Amygdala (tissue), 56 donors: ENCODE measurements at places on chromosomes 7 and 10.

GRCh38 chr7:125197731-125198393 lies 268.2 kb upstream of the POT1 start:
- no peak for DNase-seq

DNA sequence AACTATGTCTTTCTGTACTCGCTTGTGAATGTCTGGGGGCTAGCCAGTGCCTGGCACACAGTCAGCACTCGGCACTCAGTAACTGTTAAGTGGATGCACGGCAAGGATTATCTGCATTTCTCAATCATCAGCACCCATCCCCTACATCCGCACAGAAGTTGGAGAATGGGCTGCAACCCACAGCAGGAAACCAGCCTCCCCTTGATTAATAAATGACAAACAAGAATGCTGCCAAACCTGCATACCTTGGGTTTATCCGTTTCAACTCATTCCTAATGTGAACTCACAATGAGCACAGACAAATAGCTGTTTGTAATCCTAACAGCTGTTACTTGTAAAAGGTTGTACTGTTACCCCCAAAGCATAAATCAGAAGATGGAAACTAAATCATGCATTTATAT lies 28.9 kb downstream of the PPP1R3C start:
- no peak for DNase-seq

DNA sequence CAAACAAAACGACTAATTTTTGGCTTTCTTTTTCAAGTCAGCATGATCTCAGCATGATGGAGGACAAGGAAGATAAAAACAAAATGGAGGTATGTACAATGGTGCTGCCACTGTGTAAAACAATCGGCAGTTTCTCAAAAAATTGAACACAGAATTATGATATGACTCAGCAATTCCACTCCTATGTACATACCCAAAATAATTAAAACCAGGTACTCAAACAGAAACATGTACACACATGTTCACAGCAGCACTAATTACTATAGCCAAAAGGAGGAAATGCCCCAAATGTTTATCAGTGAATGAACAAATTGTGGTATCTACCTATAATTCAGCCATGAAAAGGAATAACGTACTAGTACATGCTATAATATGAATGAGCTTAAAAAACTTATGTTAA lies 29.9 kb downstream of the SNX13 start:
- no peak for DNase-seq

GRCh38 chr10:112000466-112000865 lies 183.1 kb downstream of the GPAM start:
- DNase-seq = no peak

DNA sequence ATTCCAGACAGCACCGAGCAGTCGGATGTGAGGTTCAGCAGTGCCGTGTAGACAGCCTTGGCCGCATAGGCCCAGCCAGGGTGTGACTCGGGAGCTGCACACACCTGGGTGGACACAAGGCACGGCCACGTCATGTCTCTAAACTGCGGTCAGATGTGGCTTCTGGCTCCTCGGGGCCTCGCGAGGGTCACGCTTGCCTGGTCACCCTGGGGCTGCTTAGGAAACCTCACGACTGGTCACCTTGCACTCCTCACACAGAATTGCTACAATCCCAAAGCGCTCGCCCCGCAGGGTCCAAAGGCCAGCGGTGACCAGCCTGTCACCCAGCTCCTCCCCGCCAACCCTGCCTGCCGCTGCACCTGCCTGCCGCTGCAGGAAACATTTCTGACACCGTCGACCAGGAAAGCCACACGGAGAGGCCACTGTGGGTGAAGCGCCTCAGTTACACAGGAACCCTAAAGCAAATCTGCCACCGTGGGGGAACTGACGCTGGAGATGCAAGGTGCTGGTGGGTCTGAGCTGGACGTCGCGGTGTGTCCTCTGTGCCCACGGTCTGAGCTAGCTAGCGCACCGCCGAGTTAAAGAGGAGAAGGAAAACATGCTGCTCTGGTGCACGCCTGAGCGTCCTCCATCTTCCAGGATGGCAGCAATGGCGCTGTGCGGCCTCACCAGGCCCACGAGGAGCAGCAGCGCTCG lies 5.0 kb downstream of the GPER1 start:
- no peak for DNase-seq

GRCh38 chr10:69224862-69225657 lies 4.9 kb downstream of the HKDC1 start:
- no peak for DNase-seq

- DNase-seq = no peak
Measured at GRCh38 chr10:11525503-11525902, 85.9 kb downstream of the USP6NL start.

GRCh38 chr7:112350585-112350984 lies 99.7 kb upstream of the IFRD1 start:
- DNase-seq = no peak

DNA sequence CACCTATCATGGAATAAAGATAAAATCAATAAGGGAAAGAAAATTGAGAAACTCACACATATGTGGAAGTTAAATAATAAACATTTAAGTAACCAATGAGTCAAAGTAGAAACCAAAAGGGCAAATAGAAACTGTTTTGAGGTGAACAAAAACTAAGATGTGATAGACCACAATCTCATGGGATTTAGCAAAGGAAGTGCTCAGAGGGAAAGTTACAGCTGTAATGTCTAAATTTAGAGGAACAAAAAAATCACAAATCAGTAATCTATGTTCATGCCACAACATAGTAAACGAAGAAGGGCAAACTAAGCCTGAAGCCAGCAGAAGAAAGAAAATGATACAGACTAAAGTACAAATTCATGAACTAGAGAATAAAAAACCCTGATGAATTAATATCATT lies 16.3 kb downstream of the CYP3A4 start:
- no peak for DNase-seq

GRCh38 chr7:157440346-157441022 lies 103.7 kb downstream of the DNAJB6 start:
- no peak for DNase-seq

- DNase-seq = no peak
Measured at GRCh38 chr10:106836933-106837663, 327.4 kb downstream of the SORCS1 start.

DNA sequence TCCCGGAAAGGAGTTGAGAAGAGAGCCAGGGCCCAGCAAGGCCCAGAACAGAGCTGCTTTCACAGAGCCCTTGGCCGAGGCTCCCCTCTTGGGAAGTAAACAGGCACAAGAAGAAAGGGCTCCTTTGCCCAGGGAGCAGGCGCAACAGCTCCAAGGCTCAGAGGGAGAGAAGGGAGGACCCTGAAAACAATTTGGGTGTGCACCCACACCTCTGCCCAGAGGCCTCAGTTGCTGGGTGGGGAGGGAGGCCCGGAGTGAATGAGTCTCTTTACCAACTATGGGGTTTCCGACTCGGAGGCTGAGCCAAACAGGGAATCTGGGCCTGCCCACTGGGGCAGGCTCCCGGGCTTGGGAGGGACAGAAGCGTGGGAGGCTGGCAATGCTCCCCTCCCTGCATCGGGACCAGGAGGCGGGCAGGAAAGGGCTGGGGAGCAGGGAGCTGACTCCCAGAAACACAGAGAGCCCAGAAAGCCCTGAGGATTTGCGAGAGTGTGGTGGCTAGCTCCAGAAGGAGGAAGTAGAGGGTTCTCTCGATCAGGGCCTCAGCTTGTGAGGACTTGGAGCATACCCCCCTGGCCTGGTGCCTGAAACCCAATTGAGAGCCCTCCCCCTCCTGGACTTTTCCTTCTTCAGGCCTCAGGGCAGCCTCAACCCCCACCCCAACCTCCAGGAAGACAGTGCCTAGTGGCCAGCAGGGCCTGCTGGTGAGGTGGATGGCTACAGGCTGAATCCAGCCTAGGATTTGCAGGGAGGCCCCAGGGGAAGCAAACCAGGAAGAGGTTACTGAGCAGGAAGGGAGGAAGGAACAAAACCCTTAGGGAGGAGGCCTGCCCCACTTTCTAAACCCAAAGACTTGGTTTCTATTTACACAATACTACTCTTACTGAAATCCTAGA lies 6.2 kb downstream of the C10orf105 start:
- peak; percentile 79 for DNase-seq

DNA sequence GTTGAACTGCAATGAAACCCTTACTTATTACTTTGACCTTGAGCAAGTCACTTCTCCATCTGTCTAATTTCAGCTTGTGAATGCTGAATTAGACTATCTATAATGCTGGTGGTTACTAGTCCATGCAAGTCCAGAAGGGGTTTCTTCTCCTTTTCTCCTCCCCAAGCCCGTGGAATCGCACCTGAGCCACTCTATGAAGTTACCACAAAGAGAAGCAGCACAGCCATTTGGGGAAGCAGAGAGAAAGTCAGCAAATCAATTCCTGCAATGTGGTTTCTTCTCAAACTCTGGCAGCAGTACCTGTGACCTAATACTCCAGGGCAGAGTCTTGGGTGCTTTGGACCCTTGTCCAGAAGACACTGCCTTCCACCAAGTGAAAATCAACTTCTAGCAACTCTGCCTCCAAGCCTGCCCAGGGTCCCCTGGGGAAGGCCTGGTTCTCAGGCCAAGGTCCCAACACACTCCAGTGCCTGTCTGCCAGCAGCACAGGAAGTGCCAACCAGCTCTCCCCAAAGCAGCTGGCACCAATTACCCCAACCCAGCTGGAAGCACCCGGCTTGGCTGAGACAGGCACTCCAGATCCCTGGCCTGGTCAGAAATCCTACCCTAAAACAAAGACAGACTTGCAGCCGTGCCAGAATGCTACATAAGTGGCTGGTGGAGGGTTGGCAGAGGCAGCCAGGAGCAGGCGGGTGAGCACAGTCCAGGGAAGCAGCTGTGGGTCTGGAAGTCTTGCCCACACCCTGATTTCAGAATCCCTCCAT lies 200.3 kb downstream of the LSM5 start:
- DNase-seq = peak; percentile 62

GRCh38 chr10:71135236-71135635 lies 77.1 kb upstream of the UNC5B start:
- DNase-seq = no peak
